ENCODE measurements at places on chromosomes 1 and 21.

DNA sequence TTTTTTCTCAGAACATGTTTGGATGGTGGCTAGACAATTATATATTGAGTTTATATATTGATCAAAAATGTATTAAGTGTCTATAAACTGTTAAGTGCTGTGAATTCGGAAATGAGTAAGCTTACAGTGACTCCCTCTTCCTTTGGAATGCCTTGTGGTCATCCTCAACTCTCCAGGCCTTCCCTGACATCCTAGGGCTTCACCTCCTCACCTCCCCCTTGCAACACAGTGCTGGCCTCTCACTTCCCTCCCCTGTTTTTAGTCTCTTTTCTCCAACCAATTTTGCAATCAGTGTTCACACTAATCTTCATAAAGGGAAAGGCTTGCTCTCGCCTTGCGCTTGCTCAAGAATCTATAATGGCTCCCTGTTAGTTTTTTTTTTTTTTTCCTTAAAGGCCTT is 95.1 kb upstream of the C1orf21 start:
- DNase-seq, result no peak

DNA sequence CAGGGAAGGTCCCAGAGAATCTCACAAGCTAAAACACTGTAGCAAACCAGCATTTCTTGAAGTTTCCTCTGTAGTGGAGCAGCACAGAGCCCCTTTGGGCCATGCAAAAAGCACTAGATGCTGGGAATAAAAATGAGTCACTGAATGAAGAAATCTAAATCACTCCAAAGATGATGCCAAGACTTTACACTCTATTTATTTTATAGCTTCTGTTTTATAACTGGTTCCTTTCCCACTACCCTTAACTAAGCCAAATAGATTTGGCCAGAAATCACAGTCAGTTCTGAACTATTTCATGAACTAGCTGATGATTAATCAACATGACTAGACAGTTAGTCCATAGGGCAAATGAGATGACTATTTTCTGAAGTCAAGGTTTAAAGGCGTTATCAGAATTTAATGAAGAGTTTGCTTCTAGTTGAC is 89.5 kb downstream of the SCMH1 start:
- no peak for DNase-seq

- DNase-seq, result no peak
These were observed 11.7 kb downstream of the ITLN2 start for GRCh38 chr1:160942926-160943325.

DNA sequence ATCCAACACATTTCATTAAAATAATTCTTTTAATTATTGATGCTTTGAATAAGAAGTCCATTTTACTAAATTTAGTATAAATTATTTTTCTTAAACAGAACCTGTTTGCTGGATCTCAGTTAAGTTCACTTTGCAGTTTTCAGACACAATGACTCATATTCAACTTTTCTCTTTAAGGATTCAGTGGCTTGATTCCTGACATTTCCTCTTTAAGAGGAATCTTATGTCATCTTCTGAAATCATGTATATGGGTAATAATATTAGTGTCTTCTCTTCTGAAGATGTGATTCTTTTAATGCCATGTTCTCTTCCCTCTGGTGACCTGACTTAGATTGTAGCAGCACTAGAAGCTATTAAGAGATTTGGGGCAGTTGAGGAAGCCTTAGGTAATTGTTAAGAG is 12.6 kb downstream of the CREG1 start:
- DNase-seq, result no peak

DNA sequence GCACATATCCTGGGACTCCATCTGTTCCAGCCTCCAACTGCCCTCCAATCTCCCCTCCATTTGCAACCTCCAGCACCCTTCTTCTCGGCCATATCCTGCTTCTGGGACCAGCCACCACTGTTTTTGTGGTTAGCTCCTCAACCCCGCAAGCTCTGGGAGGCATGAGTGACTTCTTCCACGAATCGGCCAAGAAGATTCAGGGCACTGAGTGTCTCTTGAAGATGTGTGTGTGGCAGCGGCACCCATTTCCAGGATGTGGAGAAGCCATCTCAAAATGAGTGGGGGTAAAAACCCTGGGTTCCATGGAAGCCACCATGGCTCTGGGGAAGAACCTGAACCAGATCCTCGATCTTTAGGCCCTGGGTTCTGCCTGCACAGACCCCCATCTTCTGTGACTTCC is 194.6 kb downstream of the SLC45A1 start:
- no peak for DNase-seq

DNA sequence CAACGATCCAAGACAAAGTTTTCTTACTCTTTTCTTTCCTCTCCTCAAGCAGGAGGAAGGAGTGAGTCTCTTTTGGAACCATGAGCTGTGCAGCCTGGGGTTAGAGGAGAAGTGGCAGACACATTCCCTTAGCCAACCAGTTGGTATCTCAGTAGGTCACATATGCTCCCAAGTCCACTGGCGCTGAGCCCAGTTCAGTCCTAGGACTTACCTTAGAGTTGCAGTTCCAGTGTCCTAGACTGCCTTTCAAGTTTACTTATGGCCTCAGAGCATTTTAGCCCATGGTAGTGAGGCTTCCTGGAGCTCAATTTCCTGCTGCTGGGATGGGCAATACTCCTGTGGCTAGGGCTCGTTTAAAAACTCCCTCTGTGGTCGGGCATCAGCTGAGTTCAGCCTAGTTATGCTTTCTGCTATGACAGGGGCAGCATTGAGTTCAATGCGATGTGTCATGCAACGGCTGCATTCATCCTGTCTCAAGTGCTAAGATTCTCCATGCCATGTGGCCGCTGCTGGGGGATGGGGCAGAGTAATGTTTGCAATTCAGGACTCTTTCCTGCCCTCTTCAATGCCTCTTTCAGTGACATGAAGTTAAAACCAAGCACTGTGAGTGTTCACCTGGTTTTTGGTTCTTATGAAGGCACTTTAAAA is 103.8 kb downstream of the LRRC7 start:
- DNase-seq, result no peak

DNA sequence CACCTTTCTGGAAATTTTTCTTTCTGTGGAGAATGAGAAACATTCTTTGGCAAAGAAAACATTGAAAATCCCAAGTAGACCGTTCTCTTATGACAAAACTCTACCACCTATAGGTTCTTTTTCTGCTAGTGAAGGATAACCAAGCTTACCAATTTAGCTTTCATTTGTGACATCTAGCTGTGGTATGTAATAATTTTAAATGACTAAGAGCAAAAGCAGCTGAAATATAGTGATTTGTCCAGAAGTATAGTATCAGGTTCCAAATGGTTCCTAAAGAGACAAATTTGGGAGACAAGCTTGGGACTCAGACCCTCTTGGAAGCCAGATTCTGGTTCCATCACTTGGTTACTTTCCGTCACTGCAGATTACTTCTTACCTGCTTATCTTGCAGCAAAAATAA is 24.4 kb downstream of the FUBP1 start:
- no peak for DNase-seq
